Left renal cortex interstitium (tissue), 4 donors: ENCODE measurements at places on chromosomes 4 and X. TPM values are rescaled to one million over a fixed set of nuclear protein-coding genes. Genes with fewer than 3 reads are reported as not detected.

- DNase-seq = no peak
Observed at GRCh38 chrX:18297251-18297650, 57.2 kb downstream of the SCML2 start.

SPARCL1 gene
- 12.3 TPM for polyA plus RNA-seq

- no peak for DNase-seq
Observed at GRCh38 chrX:112630187-112630586, 49.6 kb downstream of the LHFPL1 start.

CFAP47 gene
- 1.0 TPM for polyA plus RNA-seq

DNA sequence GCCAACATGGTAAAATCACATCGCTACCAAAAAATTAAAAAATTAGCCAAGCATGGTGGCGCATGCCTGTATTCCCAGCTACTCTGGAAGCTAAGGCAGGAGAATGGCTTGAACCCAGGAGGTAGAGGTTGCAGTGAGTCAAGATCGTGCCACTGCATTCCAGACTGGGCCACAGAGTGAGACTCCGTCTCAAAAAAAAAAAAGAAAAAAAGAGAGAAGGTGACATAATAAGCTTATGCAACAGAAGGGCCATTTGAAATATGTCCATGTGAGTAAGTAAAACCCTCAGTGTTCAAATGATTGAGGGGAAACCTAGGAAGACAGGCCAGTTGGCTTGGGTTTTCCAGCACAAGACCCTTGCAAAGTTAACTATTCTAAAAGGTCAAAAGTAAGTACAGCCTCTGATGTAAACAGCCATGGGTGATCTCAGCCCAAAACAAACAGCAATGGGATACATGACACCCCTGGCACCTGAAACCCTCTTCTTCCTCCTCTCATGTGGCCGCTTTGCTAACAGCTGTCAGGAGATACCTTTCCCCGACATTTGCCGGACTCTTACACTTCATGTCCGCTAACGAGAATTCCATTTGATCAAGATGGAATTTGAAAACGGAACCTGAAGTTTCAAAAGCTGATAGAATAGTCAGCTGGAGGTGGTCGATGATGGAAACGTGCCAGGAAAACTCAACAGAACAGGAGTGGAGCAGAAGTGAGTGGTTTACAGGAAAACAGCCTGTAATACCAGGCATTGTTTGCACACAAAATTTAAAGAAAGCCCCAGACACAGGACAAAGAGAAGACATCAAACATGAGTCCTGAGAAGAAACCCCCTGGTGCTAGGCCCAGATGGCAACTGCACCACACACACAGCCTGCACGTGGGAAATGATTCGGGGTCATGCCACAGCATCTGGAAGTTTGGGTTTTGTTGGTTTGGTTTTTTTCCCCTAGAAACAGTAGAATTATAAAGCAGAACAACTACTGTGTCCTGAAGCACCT, 93.0 kb upstream of the STS start:
- DNase-seq = no peak

CLDN22 gene
- 0.68 TPM for polyA plus RNA-seq

GRCh38 chrX:40755291-40756249, 20.2 kb upstream of the MED14 start:
- DNase-seq = no peak

DNA sequence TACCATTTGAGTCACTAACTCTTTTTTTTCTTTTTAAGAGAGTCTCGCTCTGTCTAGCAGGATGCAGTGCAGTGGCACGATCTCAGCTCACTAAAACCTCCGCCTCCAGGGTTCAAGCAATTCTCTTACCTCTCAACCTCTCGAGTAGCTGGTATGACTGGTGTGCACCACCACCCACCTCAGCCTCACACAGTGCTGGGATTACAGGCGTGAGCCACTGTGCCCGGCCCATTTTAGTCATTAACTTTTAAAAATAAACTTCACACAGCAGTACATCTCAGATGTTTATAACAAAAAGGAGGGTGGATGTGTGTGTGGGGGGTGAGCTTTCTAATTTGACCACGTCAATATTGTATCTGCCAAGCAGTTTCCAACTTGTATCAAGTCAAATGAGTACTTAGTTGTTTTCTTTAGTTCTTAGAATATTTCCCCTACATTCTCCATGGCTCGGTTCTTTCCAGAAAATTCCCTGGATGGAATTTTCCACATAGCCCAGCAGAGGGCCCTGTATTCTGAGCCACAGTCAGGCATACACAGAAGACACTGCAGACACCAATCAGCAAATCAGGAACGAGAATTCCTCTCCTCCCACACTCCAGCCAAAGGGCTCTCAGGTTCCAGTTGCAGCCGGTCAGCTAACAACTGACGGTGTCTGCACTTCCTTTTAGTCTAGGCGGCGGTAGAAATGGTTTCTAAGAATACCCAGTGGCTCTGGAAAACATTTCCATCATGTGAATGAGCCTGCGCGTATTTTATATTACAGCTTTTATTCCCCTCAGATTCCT, 20.1 kb upstream of the ARAF start:
- DNase-seq = no peak

GRCh38 chr4:128782875-128783614, 26.5 kb upstream of the JADE1 start:
- DNase-seq = no peak

- DNase-seq = no peak
Observed at GRCh38 chrX:38402118-38402517, 49.7 kb downstream of the OTC start.

DNA sequence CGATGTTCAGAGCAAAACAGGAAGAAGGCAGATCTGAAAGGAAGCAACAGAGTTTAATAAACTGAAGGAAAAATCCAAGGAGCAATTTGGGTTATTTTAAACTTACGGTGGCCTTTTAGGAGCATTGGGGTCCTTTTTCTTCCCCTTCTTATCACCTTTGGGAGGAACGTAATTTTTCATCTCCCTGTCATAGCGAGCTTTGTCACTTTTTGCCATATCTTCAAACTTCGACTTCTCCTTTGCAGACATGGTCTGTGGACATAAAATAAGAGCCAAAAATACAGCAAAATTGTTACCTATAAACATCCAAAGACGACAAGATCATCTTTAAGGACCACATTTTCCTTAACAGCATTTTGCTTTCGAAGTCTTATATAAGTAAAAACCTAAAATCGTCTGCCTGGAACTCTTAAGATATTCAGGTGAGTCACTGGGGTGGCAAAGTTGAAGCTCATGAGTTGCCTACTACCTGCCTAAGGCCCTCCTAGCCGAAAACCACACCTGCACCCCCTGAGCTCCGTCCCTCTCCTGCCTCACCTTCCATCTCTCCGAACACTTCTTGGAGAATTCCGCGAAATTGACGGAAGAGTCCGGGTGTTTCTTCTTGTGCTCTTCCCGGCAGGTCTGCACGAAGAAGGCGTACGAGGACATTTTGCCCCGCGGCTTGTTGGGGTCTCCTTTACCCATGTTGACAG, 1.0 kb downstream of the HMGB2 start:
- peak; percentile 20 for DNase-seq

DNA sequence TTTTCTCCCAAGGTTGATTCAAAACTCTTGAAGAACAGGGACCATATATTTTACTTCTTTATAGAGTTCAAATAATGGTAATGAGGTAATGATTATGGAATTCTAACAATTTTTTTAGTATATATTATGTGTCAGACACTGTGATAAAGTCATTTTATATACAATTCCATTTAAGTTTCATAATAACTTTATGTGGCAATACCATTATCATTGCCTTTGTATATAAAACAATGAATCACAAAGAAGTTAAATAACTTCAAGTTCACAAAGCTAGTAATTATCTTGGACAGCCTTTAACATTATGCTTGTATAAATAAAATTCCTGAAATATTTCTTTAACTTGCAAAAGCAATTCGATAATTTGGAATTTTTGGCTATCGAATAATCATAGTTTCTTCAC, 20.6 kb downstream of the MAGEC1 start:
- no peak for DNase-seq

GRCh38 chr4:101074326-101074725, 273.0 kb downstream of the PPP3CA start:
- no peak for DNase-seq

DNA sequence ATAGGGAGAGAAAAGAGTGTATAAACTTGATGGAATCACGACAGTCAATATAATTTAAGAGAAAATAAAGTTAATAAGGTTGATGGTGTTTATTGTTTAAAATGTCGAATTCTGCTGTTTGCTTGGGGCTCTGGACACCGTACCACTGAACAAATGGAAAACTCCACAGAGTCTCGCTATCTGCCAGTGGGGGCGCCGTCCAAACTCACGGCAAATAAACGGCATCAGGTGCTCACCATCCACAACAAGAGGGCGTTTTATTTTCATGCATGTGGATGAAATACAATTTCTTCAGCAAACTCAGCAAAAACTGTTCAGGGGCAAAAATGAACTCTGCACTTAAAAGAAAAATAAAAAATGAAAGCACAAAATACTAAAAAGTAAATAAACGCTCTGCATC, 46.6 kb upstream of the FAM47C start:
- no peak for DNase-seq

GRCh38 chr4:82559735-82560120, 2.1 kb downstream of the TMEM150C start:
- DNase-seq = no peak

GRCh38 chrX:122622795-122623194, 561.3 kb upstream of the GRIA3 start:
- DNase-seq = no peak

DNA sequence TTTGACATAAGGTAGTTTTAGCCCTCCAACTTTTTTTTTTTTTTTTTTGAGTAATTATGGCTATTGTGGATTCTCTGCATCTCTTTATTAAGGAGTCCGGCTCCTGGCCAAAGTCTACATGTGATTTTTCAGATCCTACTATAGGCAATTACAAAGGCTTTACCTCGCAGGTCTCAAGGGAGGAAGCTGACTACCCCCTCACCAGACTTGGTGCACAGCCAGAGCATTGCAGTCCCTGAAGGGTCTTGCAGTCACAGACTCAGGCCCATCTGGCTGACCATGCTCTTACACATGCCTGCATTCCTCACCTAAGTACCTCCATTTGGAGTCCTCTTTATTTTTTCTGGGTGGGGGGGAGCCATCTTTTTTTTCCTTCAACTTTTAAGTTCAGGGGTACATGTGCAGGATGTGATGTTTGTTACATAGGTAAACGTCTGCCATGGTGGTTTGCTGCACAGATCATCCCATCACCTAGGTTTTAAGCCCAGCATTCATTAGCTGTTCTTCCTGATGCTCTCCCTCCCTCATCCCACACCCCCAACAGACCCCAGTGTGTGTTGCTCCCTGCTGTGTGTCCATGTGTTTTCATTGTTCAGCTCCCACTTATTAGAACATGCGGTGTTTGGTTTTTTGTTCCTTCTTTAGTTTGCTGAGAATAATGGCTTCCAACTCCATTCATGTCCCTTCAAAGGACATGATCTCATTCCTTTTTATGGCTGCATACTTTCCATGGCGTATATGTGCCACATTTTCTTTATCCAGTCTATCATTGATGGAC, 88.4 kb upstream of the STIM2 start:
- DNase-seq = no peak

- no peak for DNase-seq
Observed at GRCh38 chr4:38762560-38762959, 20.2 kb downstream of the TLR10 start.

CT45A10 gene
- not detected for polyA plus RNA-seq

DCX gene
- polyA plus RNA-seq = 2.1 TPM
